Activated gamma-delta T cell treated with Interleukin-2 at 50 U/mL for 16 hours (primary cell): ENCODE measurements at places on chromosomes 1 and 21.

- no peak for DNase-seq
These were observed 2.2 kb upstream of the SEMA4A start for GRCh38 chr1:156151093-156151688.

- no peak for DNase-seq
These were observed 22.2 kb upstream of the SPATA6 start for GRCh38 chr1:48493970-48494769.

DNA sequence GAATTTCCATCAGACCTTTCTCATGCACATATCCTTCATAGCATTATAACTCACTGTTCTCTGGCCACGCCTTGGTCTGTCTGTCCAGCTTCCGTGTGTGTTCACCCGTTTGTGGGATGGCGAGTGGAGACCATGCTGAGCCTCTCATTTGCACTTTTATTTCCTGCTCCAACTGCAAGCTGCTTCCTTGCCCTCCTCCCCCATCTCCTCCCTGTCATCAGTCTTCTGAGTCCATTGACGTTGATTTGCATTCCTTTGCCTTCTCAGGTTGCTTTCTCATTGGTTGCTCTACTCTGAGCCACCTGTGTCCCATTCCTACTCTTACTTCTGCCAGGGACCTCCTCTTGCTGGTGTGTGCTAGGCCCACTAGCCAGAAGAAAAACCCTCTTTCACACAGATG, 146.4 kb downstream of the NOS1AP start:
- no peak for DNase-seq

DNA sequence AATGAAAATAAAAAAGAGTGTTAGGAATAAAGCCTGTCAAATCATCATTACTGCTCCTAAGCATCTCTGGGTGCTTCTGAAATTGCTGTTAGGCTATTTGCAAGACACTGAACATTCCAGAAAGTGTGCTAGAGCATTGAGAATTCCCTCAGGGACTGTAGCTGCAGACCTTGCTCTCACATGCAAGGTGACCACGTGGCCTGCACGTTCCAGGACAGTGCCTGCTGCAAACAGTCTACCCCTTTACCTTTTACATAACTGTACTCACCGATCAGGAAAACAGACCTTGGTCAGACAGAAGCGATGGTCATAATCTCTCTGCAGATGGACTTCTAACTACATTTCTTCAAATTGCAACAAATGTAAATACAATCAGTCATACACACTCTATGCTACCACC, 164.5 kb downstream of the PSMG1 start:
- DNase-seq = no peak

DNA sequence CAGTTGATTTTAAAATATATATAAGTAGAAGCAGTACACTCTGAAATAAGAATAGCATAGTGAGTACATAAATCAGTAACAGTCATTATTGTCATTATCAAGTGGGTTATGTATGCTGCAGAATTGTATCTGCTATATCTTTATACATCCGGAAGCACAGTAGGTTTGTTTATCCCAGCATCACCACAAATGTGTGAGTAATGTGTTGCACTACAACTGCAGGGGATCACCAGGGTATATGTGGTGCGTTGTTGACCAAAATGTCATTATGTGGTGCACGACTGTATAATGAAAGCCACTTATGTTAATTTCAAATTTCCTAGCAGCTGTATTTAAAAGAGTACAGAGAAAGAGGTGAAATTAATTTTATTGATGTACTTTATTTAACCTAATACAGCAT, 87.7 kb upstream of the GADD45A start:
- DNase-seq = no peak
